Heart left ventricle (tissue), 16 donors: ENCODE measurements at places on chromosomes 12 and 14.

DNA sequence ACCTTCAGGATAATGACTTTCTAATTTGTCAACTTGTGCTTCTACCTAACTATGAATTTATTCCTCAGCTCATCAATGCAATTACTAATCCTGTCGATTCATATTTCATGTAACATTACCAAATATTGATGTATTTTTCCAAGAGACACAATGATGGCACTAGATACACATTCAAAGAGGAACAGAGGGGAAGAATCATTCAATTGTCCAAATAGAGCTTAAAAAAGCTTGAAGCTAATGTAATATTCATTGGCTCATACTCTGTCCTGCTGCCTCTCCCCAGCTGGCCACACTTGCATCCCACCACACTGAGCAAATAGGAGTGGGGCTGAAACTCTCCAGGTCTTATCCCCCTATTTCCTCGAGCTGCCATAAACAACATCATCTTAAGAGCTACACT is 9.3 kb downstream of the TESPA1 start:
- no peak for DNase-seq

- peak; percentile 17 for DNase-seq
These were observed 41.7 kb downstream of the SUSD6 start for GRCh38 chr14:69652942-69653684.

DNA sequence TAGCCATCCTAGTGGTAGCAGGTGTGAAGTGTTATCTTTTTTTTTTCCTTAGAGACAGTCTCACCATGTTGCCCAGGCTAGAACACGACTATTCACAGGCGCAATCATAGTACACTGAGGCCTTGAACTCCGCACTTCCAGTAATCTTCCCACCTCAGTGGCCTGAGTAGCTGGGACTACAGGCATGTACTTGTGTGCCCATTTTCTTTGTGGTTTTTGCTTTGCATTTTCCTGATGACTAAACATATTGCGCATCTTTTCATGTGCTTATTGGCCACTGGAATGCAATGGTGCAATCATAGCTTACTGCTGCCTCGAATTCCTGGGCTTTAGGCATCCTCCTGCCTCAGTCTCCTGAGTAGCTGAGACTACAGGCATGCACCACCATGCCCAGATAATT is 33.3 kb upstream of the GCH1 start:
- DNase-seq = no peak

DNA sequence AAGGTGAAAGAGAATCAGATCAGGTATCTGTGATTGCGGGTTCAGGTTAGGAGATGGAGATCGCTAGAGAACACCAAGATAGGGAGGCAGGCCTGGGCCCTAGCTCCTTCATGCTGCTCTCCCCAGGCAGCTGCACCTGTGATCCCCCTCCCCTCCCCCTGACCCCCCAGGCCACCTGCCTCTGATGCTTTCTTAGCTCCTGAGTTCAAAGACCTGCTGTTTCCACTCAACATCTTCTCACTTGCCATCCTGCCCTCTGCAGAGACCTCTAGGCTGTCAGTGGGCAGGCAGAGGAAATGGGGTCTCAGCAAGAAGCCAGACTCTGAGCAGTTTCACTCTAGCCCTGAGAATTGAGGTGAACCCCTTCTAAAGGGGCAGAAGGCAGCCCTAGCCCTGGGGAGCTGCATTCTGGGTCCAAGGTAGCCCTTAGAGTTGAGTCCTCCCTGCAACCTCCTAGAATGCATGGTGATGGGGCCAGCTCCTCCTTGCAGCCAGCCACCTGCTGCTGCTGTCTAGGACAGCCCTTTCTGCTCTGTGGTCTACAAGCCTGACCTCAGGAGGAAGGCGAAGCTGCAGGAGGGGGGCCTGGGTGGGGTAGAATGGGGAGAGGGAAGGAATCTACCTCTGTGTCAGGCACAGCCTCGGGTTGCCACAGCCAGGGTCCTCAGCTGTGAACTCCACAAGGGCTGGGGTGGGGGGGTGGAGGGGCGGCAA is 6.4 kb upstream of the SLC48A1 start:
- no peak for DNase-seq

DNA sequence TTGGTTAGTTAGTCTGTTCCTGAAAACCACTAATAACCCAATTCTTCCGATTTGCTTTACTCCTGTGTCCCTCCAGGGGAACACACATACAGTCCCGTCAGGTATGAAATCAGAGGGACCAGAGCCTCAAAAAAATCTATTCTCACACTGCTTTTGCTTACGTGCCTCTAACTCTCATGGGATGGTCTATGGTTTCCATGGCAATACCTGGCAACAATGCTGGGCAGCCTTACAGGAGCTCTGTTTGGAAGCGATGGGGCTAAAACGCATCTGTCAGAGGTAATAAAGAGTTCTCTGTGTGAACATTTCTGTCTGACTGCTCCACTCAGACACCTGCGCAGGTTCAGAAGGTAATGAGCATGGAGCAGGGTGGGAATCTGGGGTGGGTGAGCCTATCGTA is 376.2 kb downstream of the GXYLT1 start:
- DNase-seq = no peak

DNA sequence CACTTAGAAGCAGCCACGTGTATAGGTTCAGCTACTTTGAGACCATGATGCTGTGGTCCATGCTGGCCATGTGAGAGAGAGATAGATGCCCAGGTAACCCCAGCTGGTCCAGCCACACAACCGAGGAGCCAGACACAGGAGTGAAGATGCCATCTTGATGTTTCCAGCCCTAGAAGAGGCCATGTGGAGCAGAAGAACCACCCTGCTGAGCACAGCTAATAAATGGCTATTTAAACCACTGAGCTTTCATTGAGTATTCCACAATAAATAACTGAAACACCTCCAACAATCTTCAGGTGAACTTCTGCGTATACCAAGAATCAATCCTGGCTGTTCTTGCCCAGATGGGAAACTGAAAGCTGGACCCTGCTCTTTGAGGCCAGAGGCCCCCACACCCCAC is 84.0 kb upstream of the GSC start:
- no peak for DNase-seq
